CD4-positive, alpha-beta T cell treated with Interleukin-17A for 4 hours (primary cell): ENCODE measurements at places on chromosomes 3 and 15.

- DNase-seq: peak; percentile 57
Measured at GRCh38 chr3:33096093-33096868, 665 bp downstream of the GLB1 start.

DNA sequence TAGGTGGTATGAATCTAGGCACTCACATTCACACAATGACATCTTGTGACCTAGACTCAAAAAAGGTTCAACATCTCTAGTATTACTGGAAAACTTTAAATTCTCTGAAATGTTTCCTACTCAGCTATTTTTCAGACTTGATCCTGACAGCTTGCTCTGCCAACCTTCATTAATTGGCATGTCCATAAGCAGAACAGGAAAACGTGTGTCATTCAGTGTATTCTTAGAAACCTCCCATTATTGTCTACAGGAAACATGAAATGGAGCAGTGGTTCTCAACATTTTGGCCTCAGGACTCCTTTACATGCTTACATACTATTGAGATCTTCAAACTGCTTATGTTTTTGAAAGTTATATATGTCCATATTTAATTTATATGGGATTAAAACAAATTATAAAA, 363.2 kb downstream of the NAALADL2 start:
- DNase-seq: no peak

GRCh38 chr3:139122612-139123011, 77.9 kb upstream of the PRR23C start:
- DNase-seq: no peak

DNA sequence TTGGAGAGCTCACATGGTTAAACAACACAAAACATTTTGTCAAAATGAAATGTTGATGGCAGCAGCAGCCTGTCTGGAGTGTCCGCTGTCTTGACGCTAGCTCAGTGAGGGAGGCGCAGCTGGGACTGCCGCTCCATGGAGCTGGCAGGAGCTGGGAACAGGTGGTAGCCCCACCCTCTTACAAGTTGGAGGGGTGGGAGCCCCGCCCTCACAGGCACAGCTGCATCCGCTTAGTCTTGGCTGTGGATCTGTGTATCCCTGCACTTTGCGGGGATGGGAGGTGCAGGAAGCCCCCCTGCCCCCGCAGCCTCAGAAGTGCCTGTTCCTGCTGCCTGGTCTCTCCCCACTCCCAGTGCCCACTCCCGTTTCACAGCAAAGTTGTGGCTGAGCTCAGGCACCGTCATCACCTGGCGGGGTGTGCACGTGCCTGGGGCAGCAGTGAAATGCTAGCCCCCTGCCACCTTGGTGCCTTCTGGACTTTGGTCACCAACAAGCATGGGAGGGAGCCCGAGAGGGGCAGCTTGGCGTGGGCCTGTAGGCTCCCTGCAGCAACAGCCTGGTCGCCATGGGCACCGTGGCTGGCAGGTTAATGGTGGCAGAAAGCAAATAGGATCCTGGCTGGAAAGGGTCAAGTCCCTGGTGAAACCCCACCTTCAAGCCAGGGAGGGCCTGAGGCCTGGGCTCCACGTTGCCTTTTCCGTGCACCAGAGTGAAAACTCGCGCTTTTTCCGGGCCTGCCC, 53.8 kb upstream of the CADM2 start:
- no peak for DNase-seq

- DNase-seq: no peak
Measured at GRCh38 chr3:187086831-187087230, 52.5 kb downstream of the RPL39L start.

DNA sequence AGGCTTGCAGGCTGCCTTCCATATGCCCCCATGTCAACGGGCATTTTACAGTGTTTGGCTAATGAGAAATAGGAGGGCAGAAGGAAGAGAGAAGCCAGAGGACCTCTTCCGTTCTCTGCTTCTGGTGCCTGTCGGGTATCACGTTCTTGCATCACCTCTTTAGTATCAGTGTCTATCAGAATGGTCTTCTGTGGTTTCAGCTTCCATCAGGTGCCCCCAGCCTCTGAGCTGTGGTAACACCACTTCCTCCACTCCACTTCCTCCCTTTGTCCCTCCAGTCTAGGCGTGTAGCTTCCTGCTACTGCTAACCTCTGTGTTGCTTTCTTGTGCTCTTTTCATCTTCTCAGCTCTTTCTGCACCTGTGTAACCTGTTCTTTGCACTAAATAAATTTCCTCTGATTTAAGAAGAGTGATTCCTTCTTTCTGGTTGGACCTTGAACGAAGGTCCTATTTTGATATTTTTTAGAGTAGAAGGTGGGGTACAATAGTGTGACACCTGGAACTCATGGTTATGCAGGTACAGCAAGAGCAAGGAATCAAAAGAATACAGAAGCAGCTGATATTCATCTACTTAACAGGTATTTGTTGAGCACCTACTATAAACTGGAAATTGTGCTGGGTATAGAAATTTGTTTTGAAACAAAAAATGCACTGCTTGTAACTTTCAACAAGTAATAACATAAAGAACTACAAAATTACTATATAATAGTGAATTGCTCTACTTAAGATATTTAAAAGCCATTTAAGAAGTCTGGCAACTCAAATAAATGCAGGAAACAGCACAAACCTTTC, 27.4 kb upstream of the FOXB1 start:
- DNase-seq: peak; percentile 61

DNA sequence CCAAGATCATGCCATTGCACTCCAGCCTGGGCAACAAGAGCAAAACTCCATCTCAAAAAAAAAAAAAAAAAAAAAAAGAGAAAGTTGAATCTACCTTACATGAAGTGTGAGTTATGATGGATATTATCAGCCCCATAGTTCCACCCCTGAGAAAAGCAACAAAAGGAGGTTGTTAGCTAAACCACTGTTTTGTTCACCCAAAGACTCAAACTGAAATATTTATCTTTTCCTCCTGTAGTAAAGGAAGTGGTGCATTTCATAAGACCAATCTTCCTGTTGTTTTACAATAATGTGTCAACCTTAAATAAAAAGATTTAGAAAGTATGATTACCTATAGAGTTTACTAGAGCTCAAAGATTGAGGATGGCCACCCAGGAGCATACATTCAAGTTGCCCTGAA, 18.7 kb upstream of the TRMT10C start:
- DNase-seq: no peak

- no peak for DNase-seq
Measured at GRCh38 chr15:61687651-61688050, 372.6 kb downstream of the VPS13C start.

- no peak for DNase-seq
Measured at GRCh38 chr3:184985586-184985985, 167.3 kb downstream of the C3orf70 start.

DNA sequence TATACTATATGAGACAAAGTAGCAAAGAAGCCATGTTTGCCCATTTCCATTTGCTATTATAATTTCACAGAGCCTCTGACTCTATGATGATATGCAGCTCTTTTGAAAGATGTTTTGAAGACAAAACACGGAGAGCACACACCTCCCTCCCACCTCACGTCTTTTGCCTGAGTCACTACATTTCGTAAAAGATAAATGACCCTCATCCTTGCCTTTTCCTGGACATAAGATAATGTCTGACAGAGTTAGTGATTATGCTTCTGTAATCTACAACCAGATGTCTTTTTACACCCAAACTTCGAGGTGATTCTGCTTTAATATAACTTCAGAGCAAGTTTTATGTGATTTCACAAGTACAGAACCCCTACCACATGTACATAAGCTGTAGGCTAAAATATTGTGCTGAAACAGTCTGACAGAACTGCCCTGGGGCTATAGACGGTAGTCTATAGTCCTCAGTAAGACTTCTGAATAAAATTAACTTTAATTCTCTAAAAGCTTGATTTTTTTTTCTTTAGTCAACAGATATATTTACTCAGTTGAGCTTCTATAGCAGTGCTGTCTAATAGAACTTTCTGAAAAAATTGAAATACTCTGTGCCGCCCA, 99.9 kb downstream of the CD200R1L start:
- DNase-seq: no peak

GRCh38 chr3:25432176-25432720, 4.2 kb downstream of the RARB start:
- no peak for DNase-seq

- DNase-seq: no peak
Measured at GRCh38 chr3:108983051-108983450, 29.4 kb upstream of the GUCA1C start.

DNA sequence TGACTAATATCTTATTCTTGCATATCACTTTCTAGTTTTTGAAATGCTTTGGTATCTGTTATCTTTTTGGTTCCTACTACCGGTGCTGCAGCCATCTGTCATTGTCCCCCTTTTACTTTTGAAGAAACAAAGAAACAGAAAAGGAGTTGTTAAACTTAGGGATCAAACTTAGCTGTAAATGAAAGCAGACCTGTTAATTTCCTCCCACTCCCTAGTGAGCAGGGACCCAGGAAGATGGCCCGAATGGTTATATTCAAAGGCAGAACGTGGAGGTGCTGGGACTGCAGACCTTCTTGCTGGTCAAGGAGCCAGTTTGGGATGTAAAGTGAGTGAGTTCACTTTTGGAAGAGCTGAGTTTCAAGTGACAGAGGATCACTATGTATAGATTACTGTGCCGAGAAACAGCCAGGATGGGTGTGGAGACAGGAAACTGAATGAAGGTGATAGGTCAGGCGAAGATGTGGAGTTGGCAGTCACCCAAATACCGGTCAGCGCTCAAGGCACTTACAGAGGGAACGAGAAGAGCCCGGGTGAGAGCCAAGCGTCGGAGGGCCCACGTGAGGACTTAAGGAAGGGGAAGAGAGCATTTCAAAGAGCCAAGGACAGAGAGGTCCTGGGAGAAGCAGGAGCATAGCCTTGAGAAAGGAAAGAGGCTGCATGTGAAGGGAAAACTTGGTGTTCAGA, 20.1 kb downstream of the KBTBD8 start:
- peak; percentile 26 for DNase-seq

- no peak for DNase-seq
Measured at GRCh38 chr15:98845138-98845884, 162.3 kb downstream of the PGPEP1L start.

DNA sequence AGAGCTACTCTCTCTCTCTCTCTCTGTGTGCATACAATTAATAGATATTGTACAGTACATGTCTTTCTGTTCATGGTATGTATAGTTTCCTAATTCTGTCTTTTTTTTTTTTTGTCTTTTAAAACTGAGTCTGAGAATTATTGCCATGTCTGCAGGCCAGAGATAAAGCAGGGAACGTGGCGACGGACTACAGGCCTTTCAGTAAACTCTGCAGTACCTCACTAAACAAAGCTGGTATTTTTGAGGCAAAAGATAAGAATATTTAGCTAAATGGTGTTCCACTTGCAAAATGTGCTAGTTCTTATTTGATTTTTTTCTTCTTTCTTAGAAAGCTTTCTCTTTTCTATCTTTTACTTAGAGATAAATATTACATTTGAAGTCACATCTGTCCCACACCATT, 44.0 kb upstream of the EHHADH start:
- DNase-seq: no peak

- no peak for DNase-seq
Measured at GRCh38 chr3:112634786-112635541, 6.0 kb downstream of the CCDC80 start.

DNA sequence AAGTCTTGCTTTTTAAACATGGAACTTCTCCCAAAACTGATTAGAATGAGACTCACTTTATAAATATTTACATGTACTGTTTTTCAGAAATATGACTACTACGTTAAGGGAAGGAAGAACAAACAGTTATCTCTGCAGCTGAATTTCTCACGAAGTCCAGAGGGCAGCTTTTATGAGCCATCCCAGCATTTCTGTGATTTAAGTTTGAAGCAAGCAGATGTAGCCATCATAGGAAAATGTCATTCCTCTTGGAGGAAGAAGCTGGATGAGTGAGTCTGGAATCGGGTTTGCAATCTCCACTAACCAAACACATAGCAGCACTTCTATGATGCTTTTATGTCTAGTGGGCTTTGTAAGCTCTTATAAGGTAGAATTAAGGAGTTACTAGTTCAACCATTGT, 53.7 kb downstream of the SCN11A start:
- no peak for DNase-seq

- DNase-seq: no peak
Measured at GRCh38 chr3:176106380-176106779, 1090.9 kb downstream of the TBL1XR1 start.

DNA sequence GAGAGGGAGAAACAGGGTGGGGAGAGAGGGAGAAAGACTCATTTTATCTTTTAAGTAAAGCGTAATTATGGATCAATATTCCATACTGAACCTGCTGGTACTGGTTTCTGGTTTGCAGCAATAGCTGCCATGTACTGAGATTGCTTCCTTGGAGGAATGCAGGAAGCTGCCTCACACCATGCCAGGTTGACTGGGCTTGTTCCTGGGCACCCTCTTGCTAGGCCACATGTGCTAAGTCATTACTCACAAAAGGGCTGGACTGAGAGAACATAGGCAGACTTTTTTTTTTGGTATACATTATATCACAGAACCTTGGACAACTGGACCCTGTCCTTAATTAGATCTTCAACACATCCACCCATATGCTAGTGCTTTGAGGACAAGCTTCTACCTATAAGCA, 193.4 kb downstream of the ZNF621 start:
- DNase-seq: no peak

DNA sequence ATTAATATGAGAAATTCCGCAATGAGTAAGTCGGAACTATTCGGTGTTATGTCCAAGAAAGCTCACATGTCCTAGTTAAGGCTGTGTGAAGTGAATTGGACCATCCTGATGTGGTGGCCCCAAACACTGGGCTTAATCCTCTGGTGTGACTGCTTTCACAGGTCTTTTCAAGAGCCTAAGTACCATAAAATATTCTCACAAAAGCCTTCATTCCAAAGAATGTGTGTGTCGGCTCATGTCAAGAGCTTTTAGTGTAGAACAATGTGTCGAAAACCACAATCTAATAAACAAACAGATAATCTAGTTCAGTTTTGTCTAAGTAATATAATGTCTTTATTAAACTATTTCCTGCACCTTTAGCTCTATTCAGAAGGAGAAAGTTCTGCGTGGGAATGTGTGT, 311.4 kb downstream of the LPP start:
- DNase-seq: no peak

- DNase-seq: no peak
Measured at GRCh38 chr3:8712908-8713255, 20.7 kb upstream of the CAV3 start.

- no peak for DNase-seq
Measured at GRCh38 chr3:184283681-184284080, 7.9 kb downstream of the ECE2 start.

DNA sequence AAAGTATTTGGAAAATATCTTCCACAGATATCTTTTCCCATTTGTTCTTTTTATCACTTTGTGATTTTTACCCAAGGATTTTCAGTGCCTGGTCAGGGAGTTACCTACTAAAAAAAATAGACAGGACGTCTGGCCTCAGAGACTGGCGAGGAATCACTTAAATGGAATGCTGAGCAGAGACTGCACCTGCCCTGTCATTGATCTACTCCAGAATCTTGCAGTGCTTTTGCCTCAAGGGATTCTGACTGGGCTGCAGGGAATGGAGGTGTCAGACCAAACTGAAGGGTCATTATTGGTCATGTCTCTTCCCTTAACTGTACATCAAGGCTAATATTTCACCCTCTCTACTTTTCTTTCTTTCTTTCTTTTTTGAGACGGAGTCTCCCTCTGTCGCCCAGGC, 12.1 kb upstream of the RYR3 start:
- no peak for DNase-seq

DNA sequence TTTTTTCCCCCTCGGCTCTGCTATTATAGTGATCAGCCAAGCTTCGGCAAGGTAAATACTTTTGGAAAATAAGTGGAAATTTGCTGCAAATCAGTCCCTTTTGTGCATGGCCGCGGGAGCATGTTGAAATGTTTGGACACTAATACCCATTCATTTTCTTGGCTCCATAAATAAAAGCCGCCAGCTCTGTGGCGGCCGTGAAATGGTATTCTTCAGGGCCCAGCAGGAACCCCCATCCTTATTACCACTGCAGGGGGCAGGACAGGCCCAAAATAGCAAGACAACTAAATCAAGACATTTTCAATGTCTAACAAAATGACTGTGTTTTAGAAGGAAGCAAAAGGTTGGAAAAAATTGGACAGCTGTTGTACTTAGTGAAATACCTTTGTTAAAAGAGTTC, 362.3 kb downstream of the NR2F2 start:
- no peak for DNase-seq
